HFFc6 (cell line): ENCODE measurements at places on chromosomes 5 and 9.

- no peak for DNase-seq
Observed at GRCh38 chr9:132983491-132984201, 5.2 kb downstream of the GFI1B start.

DNA sequence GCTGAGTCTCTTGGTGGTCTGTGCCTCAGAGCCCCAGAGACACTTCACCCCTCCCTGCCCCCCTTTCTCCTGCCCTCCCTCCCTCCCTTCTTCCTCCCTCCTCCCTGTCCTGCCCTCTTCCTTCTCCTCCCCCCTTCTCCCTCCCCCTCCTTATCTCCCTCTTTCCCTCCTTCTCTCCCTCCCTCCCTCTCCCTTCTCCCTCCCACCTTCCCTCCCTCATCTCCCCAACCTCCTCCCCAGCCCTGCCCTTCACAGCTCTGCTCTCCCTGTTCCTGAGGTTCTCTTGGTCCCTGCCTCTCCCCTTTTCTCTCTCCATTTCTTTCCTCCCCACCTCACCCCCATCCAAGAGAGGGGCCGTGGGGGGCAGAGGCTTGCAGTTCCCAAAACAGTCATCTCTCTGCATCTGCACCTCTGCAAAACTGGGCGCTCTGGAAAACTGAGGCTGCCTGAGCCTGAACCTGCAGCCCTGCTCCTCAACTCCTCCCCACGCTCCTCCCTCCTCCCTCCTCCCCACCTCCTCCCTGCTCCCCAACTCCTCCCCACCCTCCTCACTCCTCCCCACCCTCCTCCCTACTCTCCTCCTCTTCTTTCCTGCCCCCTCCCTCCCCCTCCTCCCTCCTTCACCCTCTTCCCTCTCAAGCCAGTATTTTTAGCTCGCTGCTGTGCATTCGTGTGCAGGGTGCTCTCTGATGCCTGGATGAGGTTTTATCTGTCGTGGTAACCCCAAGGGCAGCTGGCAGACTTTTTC is 219.1 kb downstream of the C9orf50 start:
- no peak for DNase-seq

DNA sequence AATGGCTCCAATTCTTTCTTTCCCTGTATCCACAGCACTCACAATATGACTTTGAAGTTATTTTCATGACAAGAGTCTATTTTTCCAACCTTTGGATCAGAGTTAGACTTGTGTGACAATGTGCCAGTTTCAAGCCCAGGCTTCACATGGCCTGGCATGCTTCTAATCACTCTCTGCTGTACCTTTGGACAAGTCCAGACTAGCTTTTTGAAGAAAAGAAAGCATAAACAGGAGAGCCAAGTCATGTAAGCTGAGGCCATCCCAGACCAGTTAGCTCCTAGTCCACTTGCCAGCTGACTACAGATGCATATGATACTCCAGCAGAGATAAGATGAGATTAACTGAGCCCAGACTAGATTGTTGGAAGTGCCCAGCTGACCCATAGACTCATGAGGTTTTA is 513.6 kb upstream of the C9orf72 start:
- DNase-seq: no peak

- DNase-seq: no peak
Observed at GRCh38 chr5:55969956-55970355, 24.8 kb downstream of the IL6ST start.
